ENCODE measurements at places on chromosomes 1 and 21.

DNA sequence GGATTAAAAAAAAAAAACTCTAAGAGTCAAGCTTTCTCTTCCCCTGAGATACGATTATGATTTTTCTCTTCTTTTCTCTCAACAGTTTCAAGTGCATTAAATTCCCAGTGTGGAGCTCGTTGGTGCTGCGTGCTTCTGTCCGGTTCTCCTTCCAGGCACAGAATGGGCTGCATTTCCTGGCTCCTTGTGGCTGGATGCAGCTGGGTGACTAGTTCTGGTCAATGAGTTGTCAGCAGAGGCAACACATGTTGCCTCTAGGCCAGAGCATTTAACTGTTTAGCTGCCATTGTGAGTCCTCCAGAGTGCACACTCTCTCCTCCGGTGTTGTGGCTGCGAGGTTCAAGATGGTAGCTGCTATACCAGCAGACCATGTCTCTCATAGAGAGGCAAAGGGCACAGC lies 312.9 kb downstream of the RRAGC start:
- no peak for DNase-seq

- no peak for DNase-seq
These were observed 14.7 kb downstream of the LYPLAL1 start for GRCh38 chr1:219188331-219188803.

DNA sequence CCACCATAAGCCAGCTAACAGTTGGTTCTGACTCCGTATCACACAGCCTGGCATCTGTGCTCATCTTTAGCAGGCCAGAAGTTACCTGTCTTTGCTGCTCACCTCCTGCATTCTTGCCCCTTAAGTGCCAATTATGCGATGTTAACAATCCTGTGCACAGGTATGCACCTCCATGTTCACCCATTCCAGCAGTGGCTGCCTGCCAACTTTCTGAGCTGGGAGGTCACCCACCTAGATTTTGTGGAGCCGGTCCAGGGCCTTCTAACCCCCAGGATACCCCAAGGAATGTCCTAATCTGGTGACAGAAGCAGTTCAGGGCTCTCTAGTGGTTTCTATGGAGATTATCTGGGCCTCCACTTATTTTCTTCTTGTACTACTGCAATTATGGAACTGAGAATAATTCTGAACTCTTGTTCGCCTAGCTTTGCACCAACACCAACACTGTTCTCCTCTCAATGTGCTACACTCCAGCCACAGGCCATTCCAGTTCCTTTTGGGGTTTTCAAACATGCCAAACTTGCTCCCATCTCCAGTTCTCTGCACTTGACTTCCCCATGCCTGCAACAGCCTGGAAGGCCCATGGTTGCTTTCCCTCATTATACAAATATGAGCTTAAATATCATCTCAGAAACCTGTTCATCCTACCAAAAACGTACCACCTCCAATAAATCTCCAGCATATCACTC lies 9.0 kb downstream of the BCAR3 start:
- DNase-seq: no peak

DNA sequence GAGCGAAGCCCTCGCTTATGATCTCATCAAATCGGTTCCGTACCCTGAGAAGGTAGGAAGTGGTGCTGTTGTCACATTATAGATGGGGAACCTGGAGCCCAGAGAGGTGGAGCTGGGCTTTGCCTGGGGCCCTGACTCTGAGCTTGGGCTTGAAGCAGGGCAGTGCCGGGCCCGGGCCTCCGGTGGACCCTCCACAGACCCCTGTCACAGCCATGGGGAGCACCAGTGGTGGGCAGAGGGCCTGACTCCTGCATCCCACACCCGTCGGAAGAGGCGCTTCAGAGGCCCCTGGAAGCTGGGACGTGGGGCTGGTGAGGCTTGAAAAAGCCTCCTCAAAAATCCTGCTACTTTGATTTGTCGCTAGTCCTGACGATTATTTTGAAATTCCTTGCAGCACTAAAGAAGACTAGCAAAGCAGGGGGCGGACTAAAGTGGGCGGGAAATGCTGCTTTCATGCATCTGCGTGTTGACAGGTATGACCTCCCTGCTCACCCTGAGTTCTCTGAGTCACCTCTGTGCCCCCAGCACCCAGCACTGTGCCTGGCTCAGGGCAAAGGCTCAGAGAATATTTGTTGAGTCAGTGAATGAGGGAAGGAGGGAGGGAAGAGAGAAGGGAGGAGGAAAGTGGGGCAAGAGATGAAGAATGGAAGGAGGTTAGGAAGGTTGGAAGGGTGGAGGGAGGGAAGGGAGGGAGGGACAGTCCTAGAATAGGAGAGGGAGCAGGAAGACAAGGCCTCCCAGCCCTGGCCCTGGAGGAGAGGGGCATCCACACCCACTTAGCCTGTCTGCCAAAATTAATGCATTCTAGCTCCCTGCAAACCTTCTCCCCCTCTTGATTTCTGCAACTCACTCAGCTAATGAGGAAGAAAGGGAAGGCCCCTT lies 262.8 kb upstream of the VAMP3 start:
- no peak for DNase-seq

- DNase-seq: peak; percentile 85
These were observed 26.5 kb upstream of the PLA2G2C start for GRCh38 chr1:20212685-20213331.

DNA sequence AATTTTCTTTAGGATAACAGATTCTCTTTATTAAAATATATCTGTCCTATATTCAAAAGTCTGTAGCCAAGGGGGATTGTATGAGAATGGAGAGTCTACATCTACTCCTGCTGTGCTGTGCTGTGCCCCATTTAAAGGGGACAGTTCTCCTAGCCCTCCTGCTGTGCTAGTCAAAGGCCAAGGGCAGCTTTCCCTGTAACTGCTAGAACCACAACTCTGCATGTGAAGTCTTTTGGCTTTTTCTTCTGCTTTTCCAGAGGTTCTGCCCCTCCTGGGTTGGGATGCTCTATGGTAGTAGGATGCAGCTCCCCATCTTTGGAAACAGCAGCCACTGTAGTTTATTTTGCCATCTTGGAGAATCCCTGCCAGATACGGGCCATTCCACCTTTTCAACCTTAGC lies 197.5 kb upstream of the JUN start:
- no peak for DNase-seq

- DNase-seq: no peak
These were observed 8.0 kb downstream of the AIDA start for GRCh38 chr1:222704260-222704659.
